Nephron progenitor cell (in vitro differentiated cells): ENCODE measurements at places on chromosomes 16 and 17.
A peak's percentile ranks its signal among the peaks of the same experiment; 100 is the strongest.

DNA sequence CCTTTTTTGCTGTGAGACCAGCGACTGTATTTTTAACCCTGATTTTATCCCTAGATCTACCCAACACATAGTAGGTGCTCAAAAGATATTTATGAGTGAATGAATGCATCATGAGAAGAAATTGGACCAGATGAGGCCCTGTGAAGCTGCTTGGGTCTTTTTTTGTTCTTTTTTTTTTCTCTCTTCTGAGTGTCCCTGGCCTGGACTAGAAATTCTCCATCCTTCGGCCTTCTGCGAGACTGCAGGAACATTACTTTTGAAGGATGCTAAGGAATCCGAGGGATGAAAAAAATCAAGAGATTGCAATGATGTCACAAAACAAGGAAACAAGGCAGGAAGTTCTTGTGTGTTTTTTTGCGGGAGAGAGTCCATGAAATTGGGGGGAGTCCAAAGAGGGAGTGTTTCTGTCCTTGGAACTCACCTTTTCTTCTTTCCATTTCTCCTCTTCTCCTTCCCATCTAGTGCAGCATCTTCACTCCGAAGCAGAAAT is 560 bp upstream of the RUSF1 start:
- DNase-seq, result no peak

- peak; percentile 21 for DNase-seq
Observed at GRCh38 chr17:18117982-18118975, 9.7 kb downstream of the MYO15A start.

- peak; percentile 68 for DNase-seq
Observed at GRCh38 chr16:88382491-88383400, at the start of gene ZNF469. Gene ZNF469, plus strand, starts transcription at chr16:88382959. Its CDS starts 44,512 bp downstream, at chr16:88427471.

GRCh38 chr17:78831688-78832540 is 8.7 kb downstream of the USP36 start:
- DNase-seq, result no peak

DNA sequence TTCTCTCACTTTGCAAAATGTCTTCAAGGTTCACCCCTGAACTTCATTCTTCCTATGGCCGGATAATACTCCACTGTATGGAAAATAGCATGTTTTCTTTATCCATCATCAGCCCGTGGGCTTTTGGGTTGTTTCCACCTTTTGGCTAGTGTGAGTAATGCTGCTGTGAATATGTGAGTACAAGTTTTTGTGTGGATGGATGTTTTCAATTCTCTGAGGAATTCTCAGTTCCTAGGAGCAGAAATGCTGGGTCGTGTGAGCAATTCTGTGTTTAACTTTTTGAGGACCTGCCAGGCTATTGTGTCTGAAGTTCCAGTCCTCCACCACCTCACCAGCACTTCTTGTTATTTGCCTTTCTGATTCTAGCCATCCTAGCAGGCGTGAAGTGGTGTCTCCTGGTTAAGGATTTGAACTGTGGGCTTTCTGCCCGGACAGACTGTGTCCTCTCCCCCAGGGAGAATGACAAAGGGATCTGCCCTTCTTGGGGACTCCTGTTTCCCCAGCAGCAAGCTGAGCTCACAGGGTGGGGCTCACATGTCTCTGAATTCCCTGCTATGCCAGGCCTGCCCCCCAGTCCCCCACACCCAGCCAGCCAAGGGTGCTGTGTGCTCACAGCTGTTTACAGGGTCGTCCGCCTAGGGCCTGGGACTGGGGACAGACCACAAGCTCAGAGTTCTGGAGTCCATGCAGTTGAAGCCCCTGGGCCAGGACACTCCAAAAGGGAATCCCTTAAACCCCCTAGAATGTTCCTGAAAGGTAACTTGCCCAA is 92.2 kb upstream of the CIBAR2 start:
- no peak for DNase-seq

DNA sequence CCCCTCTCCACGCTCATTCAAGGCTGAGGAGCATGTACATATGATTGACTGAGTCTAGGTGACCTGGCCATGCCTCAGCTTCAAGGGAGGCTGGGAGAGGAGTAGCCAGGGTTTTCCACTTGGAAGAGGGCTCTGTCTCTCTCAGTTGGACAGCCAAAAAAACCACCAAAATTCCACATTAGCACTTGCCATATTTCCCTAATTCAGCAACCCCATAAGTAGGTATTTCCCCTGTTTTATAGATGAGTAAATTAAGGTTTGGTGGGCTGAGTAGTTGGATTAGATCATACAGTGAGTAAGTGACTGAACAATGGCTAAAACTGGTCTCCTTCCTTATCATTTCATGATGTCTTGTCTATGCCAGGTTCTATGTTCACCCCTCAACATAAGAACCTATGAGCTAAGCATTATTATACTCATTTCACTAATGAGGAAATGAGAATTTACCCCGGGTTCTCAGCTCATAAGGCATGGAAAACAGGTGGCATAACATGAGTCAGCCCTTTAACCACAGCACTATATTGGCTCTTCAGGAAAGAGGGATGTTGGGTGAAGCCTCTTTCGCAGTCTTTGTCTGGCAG is 68.0 kb upstream of the GAS7 start:
- no peak for DNase-seq
